Thoracic aorta (tissue), 2 donors: ENCODE measurements at places on chromosomes 3 and 15. TPM values are rescaled to one million over a fixed set of nuclear protein-coding genes. Genes with fewer than 3 reads are reported as not detected.

MYO5C gene
- total RNA-seq = 3.0 TPM

SPTBN5 gene
- total RNA-seq = 1.3 TPM

CIAO2A gene
- total RNA-seq = 16.9 TPM

CCDC191 gene
- 2.3 TPM for total RNA-seq

ZNF770 gene
- 13.7 TPM for total RNA-seq

SLC2A2 gene
- total RNA-seq = not detected

TEX55 gene
- not detected for total RNA-seq

NEO1 gene
- 72.3 TPM for total RNA-seq

GOLGA6L9 gene
- 1.8 TPM for total RNA-seq

SOX14 gene
- not detected for total RNA-seq

CTSH gene
- total RNA-seq = 136 TPM

ZNF80 gene
- total RNA-seq = not detected

CPA3 gene
- 31.8 TPM for total RNA-seq

B3GALNT1 gene
- total RNA-seq = 16.4 TPM

ROPN1 gene
- not detected for total RNA-seq

HTR3E gene
- total RNA-seq = not detected

PLA1A gene
- 20.8 TPM for total RNA-seq

GAP43 gene
- 6.1 TPM for total RNA-seq

CASR gene
- total RNA-seq = not detected

GCNT3 gene
- not detected for total RNA-seq

PRSS50 gene
- 0.54 TPM for total RNA-seq

PAQR5 gene
- 1.2 TPM for total RNA-seq

CD86 gene
- 6.0 TPM for total RNA-seq

MAP1A gene
- total RNA-seq = 39.4 TPM

AMIGO3 gene
- 3.0 TPM for total RNA-seq

THAP10 gene
- 1.4 TPM for total RNA-seq

NPAP1 gene
- not detected for total RNA-seq

KLHL40 gene
- total RNA-seq = not detected

CPNE9 gene
- not detected for total RNA-seq

SYNPR gene
- not detected for total RNA-seq

MKRN3 gene
- 6.8 TPM for total RNA-seq

P2RY1 gene
- total RNA-seq = 5.0 TPM

RLBP1 gene
- total RNA-seq = not detected

SNAP23 gene
- total RNA-seq = 73.7 TPM

NDN gene
- 30.6 TPM for total RNA-seq

MTMR10 gene
- 13.9 TPM for total RNA-seq

LINGO1 gene
- 0.63 TPM for total RNA-seq

VPS13C gene
- 93.3 TPM for total RNA-seq

MITF gene
- 12.7 TPM for total RNA-seq

RPP14 gene
- 10.1 TPM for total RNA-seq

KIF15 gene
- 0.42 TPM for total RNA-seq

SLC38A3 gene
- total RNA-seq = 0.28 TPM

GOLGA6B gene
- not detected for total RNA-seq
